Smooth muscle cell of trachea (primary cell): ENCODE measurements at places on chromosomes 16 and 17. TPM values are rescaled to one million over a fixed set of nuclear protein-coding genes. Genes with fewer than 3 reads are reported as not detected.

The CPHXL2 gene
- total RNA-seq: not detected in 2 replicates

The SLC16A13 gene
- 0.44 and 2.0 TPM in 2 replicates for total RNA-seq

The HBA2 gene
- total RNA-seq: 0.44 and 0.83 TPM in 2 replicates

The MYH8 gene
- total RNA-seq: not detected in 2 replicates

The MT1E gene
- total RNA-seq: 167 and 190 TPM in 2 replicates

The GPS2 gene
- total RNA-seq: 40.1 and 47.6 TPM in 2 replicates

The SOCS1 gene
- total RNA-seq: 32.6 and 32.7 TPM in 2 replicates

The RAB11FIP3 gene
- 20.8 and 30.6 TPM in 2 replicates for total RNA-seq

The KCNG4 gene
- total RNA-seq: not detected in 2 replicates

The TBC1D3I gene
- not detected in 2 replicates for total RNA-seq

The MEAK7 gene
- 19.8 and 20.7 TPM in 2 replicates for total RNA-seq

The CCL8 gene
- 1.2 TPM in 1 of 2 replicates, not detected in the other for total RNA-seq

The KRTAP1-1 gene
- total RNA-seq: not detected in 2 replicates

The KAT2A gene
- total RNA-seq: 7.0 and 10.8 TPM in 2 replicates

The LMF1 gene
- 22.7 and 36.4 TPM in 2 replicates for total RNA-seq

The ASPHD1 gene
- total RNA-seq: 6.5 and 7.7 TPM in 2 replicates

The HOXB5 gene
- total RNA-seq: under 0.01 and 0.29 TPM in 2 replicates

The MT1H gene
- total RNA-seq: not detected in 2 replicates

The KCNJ12 gene
- 0.15 and 3.6 TPM in 2 replicates for total RNA-seq

The SLC35G6 gene
- not detected in 2 replicates for total RNA-seq
